ENCODE measurements at places on chromosomes 1 and 21.

DNA sequence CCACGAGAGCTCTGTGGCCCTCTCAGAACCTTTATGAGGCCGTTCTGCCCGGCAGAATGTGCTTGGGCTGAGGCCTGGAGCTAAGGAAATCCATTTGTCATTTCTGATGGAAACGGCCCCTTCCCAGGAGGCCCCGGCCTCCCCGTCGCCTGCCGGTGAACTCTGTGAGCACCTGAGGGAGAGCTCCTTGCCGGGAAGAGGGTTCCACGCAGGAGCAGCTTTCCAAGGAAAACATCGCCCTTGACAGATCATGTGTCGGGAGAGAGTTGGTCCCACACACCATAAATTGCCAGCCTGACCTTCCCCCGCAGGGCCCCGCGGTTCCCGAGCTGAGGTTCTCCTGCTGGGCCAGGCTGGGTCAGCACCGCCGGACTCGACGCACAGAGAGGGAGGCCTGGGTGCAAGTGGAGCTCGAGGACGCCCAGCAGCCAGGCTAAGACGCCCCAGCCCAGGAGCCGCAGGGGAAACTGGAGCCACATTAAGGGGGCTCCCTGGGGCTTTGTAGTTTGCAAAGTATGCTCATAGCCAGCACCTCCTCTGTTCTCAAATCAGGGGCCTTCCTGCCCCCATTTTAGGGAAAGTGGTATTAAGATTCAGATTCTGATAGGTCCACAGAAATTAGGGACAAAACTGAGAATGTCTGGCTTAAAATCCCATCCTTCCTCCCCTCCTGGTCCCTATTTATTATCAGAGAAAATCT is 239.5 kb downstream of the FOXD2 start:
- no peak for DNase-seq

DNA sequence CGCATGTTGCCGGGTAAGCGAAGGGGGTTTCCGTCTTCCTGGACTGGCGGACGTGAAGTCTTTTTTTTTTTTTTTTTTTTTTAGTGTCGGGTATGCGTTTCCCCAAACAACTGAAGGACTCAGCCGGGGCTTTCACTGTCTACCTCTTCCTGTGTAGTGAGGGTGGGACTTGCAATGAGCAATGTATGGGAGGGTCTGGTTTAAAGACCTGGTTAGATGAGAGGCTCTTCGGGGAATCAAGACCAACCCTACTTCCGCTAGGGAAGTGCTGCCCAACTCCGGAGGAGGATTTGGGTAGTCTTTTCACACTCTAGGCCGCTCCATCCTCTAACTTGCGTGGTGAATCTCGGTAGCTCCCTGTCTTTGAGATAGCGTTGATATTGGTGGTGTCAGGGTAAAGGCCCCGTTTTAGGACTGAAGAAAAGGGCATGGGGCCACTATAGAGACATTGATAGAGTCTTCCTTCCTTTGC is 754 bp downstream of the PRRC2C start:
- no peak for DNase-seq

DNA sequence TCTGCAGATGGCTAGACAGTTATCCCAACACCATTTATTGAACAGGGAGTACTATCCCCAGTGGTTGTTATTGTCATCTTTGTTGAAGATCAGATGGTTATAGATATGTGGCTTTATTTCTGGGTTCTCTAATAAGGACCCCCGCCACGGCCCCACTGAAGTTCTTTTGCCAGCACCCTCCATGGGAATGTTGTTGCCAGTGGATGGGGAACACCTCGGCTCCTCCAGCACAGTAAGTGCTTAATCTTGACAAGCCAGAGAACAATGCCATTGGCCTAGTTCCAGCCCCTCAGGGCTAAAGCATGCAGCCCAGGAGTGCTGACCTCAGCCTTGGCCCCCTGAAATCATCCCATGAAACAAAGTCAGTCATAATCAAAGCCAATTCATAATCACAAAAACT is 337.6 kb downstream of the AGBL4 start:
- DNase-seq, result no peak

GRCh38 chr1:167126811-167127210 is 32.9 kb downstream of the STYXL2 start:
- DNase-seq, result no peak

DNA sequence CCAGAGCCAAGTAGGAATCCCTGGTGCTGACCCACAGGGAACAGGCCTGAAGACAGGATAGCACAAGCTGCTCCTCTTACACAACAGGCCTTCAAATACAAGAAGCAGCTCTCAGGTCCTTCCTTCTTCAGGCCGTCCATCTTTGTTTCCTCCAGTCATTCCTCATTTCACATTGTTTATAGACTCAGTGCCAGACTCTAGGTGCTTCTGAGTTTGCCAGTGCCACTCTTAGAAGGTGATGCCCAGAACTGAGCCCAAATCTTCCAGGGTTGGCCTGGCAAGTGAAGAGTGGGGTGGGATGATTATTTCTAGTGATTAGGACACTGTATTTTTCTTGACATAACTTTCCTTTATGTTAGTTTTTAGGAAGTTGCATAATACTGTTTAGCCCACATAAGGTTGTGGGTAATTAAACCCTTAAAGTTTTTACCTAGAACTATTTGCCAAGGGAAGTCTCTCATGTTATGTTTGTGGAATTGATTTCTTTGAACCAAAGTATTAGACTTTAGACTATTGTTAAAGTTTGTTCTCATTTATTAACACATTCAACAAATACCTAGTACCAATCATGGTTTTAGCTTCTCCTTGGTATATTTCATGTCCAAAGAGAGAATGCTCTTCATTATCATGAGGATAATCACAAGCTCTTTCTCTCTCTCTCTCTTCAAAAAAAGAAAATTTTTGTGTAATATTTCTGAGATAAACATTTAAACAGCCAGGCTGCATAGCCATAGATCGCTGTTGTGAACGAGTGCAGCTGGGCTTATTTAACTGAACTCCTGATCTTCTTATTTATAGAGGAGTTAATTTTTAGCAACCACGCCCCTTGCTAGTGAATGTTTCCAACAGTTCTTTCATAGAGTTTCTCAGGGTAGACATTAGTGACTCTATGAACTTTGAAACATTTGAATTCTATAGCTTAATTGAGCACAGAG is 47.7 kb downstream of the PGM1 start:
- no peak for DNase-seq

GRCh38 chr1:36709869-36710481 is 227.3 kb upstream of the CSF3R start:
- DNase-seq, result no peak

GRCh38 chr1:182299728-182300616 is 91.6 kb downstream of the GLUL start:
- DNase-seq, result no peak

DNA sequence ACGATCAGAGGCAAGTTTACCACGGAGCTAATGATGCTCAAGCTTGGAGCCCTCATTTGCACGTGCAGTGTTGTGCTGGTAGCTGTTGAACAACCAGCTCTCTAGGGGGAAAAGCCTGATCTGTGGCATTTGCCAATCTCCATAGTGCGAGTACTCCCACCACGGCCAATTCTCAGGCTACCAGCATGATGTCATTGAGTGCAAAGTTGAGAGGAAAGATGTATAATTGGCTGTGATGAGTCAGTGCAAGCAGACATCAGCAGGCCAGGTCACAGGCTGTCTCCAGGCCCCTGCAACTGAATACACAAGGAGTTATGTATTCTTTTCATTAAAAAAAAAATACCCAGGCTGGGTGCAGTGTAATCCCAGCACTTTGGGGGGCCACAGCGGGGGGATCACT is 233.1 kb upstream of the VAMP3 start:
- no peak for DNase-seq

- no peak for DNase-seq
Observed at GRCh38 chr1:230109895-230110667, 43.0 kb downstream of the GALNT2 start.

DNA sequence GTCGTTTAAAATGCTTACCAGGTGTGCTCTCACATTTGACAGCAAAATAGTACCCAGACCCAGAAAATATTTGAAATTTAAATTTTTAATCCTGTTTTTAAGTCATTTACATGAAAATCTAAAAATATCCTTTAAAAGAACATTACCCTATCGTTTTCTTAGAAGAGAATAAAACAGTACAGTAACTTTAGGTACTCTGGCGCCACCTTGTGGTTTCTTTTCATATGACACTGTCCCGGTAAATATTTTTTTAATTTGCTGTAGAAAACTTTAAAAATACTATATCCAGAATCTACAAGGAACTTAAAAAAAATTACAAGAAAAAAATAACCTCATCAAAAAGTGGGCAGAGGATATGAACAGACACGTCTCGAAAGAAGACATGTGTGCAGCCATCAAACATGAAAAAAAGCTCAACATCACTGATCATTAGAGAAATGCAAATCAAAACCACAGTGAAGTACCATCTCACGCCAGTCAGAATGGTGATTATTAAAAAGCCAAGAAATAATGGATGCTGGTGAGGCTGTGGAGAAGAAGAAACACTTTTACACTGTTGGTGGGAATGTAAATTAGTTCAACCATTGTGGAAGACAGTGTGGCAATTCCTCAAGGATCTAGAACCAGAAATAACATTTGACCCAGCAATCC is 129.2 kb downstream of the RGS21 start:
- DNase-seq, result no peak

All from NCI-H748 treated with DMSO at 0.1 percent for 48 hours (cell line).